ENCODE measurements at places on chromosomes 1 and 21.

DNA sequence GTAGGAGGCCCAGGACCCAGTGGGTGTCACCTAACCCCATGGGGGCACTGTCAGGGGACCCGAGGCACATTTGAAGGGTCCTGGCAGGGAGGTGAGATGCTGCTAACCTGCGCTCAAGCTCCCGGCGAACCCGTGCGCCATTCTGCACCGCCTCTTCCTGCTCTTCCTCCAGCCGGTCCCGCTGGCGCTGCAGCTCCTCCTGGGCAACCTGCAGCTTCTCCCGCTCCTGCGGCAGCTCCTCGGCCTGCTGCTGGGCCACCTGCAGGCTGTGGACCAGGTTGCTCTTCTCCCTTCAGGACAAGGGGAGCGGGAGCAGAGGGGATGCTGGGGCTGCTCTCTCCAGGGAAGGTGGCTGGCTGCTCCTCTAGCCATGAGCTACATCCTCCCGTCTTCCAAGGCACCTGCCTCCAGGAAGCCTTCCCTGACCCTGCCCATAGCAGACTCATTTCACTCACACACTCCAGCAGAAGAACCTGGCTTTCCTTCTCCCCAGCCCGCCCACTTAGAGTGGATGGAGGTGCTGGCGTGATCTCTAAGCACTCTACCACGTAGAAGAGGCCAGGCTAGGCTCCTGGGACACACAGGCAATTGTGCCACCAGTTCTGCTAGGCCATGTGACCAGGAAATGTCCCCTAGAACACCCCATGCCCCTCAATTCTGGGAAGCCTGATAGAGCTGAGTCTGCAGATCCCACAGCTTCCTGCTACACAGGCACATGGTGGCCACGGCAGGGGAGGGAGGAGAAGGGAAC lies 15.2 kb upstream of the NBPF1 start:
- DNase-seq, result no peak

DNA sequence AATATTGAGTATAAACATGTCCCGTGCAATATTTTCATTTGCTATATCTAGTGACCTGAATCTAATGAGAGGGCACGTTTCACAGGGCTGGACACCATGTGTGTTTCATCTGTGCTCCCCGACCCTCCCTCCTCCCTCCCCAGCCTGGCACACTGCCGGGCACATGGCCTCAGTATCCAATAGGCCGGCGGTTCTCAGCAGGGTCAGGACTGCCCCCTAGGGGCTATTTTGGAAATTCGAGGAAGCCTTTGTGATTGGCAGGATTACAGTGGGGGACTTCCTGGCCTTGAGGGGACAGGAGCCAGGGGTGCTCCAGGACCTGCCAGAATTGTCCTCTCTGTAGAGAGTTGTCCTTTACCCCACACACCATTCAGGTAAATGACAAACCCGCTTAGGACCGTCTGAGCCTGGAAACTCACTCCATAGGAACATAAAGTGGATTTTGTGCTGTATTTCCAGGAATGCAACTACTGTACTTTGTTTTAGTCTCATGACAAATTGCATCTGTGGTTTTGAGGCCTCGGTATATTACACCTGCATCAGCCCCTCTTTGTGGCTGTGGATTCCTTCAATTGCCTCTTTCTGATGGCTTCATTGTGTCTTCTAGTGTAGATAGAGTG lies 109.5 kb upstream of the SIM2 start:
- DNase-seq, result no peak

DNA sequence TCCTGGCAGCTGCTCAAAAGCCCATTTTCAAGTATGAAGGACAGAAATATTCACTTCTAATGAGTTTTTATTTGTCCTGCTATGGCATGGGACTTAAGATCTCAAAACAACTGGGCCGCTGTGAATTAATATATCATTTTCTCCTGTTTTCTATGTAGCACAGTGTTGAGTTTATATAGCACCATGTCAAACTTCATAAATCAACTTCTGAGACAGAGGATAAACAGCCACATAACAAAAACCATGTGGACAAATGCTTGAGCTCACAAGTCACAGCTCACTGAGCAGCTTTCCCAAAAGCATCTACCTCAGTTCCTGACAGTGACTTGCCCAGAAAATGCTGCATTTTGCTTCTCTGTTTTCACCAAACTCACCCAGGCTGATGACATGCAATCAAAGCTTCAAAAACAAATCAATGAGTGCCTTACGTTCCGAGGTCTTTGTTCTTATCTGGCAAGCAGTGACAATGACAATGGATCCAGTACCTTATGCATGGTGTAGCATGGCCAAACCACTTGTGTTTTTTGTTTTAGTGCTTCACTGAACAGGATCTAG lies 722.6 kb downstream of the LRRIQ3 start:
- DNase-seq, result no peak

DNA sequence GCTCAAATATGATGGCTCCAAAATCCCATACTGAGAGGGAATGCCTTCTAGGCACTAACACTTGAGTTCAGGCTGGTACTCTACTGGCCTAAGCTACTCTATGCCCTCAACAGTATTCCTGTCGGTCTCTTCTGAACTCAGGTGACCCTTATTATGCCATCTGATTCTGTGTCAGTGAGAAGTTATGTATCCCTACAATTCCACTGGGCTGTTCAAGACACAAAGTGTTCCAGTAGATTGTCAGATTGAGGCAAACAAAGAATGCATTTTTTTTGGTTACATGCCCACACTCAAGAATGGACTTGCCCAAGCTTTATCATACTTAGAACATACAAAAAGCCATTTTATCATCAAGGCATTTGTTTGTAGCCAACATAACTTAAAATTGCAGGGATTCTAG lies 553.8 kb upstream of the PRMT6 start:
- no peak for DNase-seq

GRCh38 chr1:172758259-172758658 lies 99.4 kb downstream of the FASLG start:
- DNase-seq, result no peak

GRCh38 chr1:42841010-42841409 lies 5.4 kb upstream of the ZNF691 start:
- DNase-seq, result no peak

- no peak for DNase-seq
These were observed 99.5 kb downstream of the LACTBL1 start for GRCh38 chr1:22872981-22873664.

DNA sequence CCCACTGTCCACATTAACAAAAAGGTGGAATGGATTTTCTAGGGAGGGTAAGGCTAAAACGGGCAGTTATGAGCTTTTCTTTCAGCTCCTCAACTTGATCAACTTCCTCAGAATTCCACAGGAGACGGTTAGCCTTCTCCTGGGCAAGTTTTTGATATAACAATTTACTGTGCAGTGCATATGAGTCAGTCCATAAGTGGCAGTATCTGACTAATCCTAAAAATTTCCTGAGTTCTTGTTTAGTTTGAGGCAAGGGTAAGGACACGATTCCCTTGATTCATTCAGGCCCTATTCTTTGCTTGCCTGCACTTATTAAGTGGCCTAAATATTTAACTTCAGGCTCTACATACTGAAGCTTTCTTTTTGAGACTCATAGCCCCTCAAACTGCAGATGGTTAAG lies 6.2 kb upstream of the AADACL3 start:
- DNase-seq, result no peak

- no peak for DNase-seq
These were observed 8.1 kb downstream of the KRTAP21-3 start for GRCh38 chr21:30710499-30710898.

DNA sequence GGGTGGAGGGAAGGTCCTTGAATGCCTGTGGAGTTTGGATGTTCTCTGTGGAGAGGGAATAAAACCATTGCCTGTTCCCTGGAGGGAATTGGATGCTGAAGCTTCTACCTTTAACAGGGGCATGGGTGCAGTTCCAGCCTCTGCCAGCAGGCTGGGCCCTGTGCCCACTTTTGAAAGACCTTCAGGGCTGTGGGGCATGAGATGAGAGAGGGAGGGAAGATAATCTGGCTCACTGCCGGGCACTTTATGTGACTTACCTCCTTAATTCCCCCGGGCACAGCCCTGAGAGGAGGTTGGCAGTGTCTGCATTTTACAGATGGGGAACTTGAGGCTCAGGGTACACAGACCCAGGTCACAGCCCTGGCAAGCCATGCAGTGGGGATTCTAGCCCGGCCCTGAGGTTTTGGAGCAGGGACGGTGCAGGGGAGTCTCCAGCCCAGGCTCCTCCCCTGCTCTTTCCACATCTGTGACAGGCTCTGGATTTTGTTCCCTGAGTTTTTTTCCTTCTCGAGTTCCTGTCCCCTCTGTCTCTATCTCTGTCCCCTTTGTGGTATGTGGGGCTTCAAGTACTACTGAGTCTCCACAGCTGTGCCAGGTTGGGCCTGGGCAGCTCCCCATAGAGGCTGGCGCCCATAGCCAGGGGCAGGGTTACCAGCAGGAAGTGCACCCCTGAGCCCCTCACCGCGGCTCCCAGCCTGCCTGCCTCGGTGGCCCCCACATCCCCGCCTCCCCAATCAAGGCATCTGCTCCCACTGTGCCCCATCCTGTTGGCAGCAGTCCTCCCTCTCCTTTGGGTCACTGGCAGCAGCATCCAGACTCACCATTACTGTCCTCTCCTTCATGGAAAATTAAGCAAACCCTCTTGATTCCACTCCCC lies 14.0 kb upstream of the THEMIS2 start:
- DNase-seq, result peak; percentile 63

DNA sequence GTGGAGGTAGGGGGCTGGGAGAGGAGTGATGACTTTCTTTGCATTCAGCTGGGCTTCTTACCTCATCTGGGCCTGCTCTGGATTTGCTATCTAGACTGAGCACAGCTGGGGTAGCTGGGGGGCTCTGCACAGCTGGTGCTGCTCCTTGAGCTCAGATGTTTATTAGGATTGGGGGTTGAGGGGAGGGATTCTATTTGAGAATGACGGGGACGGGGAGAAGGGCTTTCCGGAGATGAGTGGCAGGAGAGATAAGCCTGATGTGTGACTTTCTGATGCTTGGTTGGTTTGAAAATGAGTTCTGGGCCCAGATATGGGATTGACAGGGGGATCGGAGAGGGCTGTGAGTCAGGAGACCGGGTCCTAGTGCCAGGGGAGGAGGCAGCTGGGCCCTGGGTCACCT lies 146.1 kb upstream of the CSF3R start:
- no peak for DNase-seq

- no peak for DNase-seq
These were observed at the start of gene PM20D1 for GRCh38 chr1:205849619-205850355. TSS of gene PM20D1 (minus strand) at chr1:205850132. CDS start at chr1:205850072, 60 bp downstream.

GRCh38 chr1:89607586-89608318 lies 25.2 kb upstream of the LRRC8C start:
- DNase-seq, result no peak

GRCh38 chr1:32316903-32317277 lies 19.1 kb downstream of the MARCKSL1 start:
- DNase-seq, result no peak

- DNase-seq, result no peak
These were observed 97.4 kb downstream of the GIPC2 start for GRCh38 chr1:78143152-78143551.

DNA sequence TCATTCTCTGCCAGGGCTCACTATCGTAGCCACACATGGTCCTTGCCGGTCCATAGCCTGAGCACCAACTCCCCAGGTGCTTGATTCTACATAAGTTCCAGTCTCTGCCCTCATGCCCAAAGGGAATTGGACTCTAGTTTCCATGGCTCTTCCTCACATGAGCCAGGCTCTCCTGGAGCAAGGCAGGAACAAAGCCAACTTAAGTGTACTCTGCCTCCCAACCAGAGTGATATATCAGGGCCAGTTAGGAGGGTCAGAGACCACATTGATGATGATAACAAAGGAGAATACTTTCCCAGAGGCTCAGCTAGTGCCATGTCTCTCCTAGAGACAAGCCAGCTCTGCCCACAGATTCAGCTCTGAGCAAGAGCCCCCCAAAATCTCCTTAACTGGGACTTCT lies 70.9 kb downstream of the ERI3 start:
- DNase-seq, result no peak

DNA sequence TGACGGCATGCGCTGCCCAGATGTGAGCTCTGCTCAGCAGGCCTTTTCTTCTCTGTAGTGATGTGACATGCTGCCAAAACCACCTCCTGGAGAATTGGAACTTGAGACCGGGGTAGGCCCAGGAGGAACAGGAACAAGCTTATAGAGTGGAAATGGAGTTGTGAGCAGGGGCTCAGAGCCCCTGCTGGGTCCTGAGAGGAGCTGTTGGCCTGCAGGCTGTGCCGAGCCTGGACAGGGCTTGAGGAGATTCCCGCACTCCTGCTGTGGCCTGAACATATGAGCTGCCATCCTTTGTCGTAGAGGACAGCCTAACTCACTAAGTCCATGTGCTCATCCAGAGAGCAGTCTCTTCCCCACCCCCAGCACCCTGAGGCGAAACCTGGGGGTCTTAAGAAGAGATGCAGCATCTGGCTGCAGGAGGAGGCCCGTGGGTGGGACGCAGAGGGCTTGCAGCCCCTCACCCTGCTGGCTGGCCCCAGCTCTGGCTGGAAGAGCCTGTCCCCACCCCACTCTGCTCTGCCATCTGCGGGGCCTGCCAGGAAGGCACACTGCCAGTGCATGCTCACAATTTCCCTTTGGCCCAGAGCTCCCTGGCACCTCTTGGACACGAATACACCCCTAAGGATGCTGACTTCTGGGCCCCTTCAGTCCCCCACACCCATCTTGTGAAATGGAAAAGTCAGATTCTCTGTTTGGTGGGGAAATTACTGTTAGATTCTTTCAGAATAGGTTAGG lies 42.5 kb downstream of the PTPRF start:
- no peak for DNase-seq

- no peak for DNase-seq
These were observed 6.1 kb upstream of the AK2 start for GRCh38 chr1:33042831-33043230.

GRCh38 chr1:150118716-150119115 lies 31.0 kb upstream of the PLEKHO1 start:
- DNase-seq, result no peak

- DNase-seq, result no peak
These were observed 9.7 kb downstream of the KIF14 start for GRCh38 chr1:200610846-200611245.

DNA sequence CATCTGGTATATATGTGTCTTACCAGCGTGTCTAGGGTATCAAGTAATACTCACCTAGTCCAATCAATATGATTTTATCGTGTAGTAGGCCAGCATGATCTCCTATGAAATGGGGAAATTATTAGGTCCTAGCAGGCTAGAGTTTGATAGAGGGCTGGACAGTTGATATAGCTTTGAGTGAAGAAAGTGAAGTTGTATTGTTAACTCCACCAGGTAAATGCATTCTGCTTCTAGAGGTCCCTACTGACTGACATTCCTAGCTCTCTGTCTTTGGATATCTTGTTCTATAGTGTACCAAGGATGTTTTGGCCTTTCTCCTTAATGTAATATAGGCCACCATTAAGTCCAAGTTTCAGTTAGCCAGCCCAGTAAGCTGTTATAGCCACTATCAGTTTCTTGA lies 97.4 kb downstream of the EBNA1BP2 start:
- no peak for DNase-seq

- no peak for DNase-seq
These were observed 1290.7 kb upstream of the ADGRL2 start for GRCh38 chr1:80509965-80510522.
